ENCODE measurements at places on chromosomes 2 and 18. TPM values are rescaled to one million over a fixed set of nuclear protein-coding genes. Genes with fewer than 3 reads are reported as not detected.

- no peak overlapping the region for H3K27ac ChIP-seq
- H3K27me3 ChIP-seq = no peaks in the 10 kb centered on the region
- no peak for DNase-seq
- H3K4me1 ChIP-seq = peaks cover 7% of the 10 kb centered on the region
- no peaks in the 10 kb centered on the region for H3K36me3 ChIP-seq
Measured at GRCh38 chr18:36132756-36133155, 3.1 kb downstream of the ELP2 start.

DNA sequence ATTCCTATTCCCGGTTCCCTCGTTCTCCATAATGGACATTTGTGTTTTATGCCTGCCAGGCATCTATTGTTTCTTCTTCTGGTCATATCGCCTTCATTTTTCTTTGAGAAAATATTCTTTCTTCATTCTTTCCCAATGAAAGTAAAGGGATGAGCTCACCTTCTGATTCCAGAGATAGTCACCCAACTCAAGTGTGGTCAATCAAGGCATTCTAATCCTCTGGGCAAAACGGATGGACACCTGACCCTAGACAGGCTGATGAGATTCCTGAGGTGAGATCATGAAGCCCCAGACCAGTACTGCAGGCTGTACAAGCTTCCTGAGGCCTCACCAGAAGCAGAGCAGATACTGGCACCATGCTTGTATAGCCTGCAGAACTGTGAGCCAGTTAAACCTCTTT, 52.8 kb downstream of the GAD1 start:
- DNase-seq = no peak
- no peaks in the 10 kb centered on the region for H3K36me3 ChIP-seq
- no peaks in the 10 kb centered on the region for H3K4me1 ChIP-seq
- no peak overlapping the region for H3K27ac ChIP-seq
- no peaks in the 10 kb centered on the region for H3K27me3 ChIP-seq

DNA sequence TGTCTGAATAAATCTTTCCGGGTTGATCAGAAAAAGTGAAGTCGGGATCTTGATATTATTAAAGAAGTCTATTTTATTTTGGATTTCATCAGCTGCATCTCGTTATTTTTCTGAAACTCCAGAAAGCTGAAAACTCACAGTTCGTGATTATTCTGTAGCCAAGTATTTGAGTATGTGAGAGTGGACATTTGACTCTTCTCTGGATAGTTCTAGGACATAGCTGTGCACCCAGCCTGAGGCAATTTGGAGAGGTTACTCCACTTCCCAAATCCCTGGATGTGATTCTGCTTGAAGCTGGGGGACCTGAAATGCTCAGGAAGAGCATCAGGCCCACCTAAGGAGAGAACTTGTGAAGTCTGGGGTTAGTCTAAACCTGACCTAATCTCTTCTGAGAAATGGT, 117.6 kb upstream of the PID1 start:
- H3K36me3 ChIP-seq = no peaks in the 10 kb centered on the region
- no peak for DNase-seq
- H3K4me3 ChIP-seq = no peak overlapping the region
- H3K27me3 ChIP-seq = no peaks in the 10 kb centered on the region
- no peaks in the 10 kb centered on the region for H3K4me1 ChIP-seq
- H3K27ac ChIP-seq = no peak overlapping the region

- H3K4me3 ChIP-seq = no peak overlapping the region
- H3K36me3 ChIP-seq = no peaks in the 10 kb centered on the region
- DNase-seq = no peak
Measured at GRCh38 chr2:66836851-66837250, 401.9 kb downstream of the MEIS1 start.

CD302 gene
- total RNA-seq = 15.1 TPM

- H3K27me3 ChIP-seq = no peaks in the 10 kb centered on the region
- H3K27ac ChIP-seq = no peak overlapping the region
- no peaks in the 10 kb centered on the region for H3K36me3 ChIP-seq
- no peak overlapping the region for H3K4me3 ChIP-seq
- no peaks in the 10 kb centered on the region for H3K4me1 ChIP-seq
- DNase-seq = no peak
Measured at GRCh38 chr2:2662847-2663356, 331.8 kb upstream of the MYT1L start.

DNAJC27 gene
- total RNA-seq = 3.4 TPM

PLEK gene
- 2.6 TPM for total RNA-seq

All from colonic mucosa (tissue), 4 donors.